Activated naive CD4-positive, alpha-beta T cell treated with Interleukin-2 at 50 U/mL for 16 hours (primary cell): ENCODE measurements at places on chromosomes 11 and 22.

DNA sequence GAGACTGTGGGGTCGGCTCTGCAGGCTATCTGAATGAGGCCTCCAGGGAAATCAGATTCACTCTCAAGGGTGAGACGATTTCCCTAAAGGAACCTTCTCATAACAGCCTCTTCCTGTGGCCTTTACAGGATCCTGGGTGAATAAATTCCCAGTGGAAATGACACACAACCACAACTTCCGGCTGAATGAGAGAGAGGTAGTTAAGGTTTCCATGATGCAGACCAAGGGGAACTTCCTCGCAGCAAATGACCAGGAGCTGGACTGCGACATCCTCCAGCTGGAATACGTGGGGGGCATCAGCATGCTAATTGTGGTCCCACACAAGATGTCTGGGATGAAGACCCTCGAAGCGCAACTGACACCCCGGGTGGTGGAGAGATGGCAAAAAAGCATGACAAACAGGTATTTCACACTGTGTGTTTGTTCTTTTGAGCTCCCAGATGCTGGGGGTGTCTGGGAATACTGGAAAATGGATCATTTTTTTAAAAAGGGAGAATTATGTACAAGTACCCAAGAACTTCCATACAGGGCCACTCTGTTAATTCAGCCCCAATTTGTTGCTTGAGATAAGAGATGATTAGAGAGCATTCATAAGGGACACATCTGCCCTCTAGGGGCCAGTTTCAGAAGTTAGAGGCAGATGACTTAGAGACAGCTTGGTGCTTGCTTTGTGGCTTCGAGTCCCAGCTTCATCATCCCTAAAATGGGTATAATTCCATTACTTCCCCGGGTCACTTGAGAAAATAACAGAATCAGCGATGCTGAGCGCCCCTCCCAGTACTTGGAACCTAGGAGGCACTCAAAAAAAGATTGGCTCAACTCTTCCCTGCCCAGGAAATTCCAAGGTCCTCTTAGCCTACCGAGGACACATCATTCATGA is 10.2 kb downstream of the SERPIND1 start:
- peak; percentile 40 for DNase-seq

- no peak for DNase-seq
Observed at GRCh38 chr11:100981196-100981824, 148.3 kb downstream of the PGR start.

DNA sequence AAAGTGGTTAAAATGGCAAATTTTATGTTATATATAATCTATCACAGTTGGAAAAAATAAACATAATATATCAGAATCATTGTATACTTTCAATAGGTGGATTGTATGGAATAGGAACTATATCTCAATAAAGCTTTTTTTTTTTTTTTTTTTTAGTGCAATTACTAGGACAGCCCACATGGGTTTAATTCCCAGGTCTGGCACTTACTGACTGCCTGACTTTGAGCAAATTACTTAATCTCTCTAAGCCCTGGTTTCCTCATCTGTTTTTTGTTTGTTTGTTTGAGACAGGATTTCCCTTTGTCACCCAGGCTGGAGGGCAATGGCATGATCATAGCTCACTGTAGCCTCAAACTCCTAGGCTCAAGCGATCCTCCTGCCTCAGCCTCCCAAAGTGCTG is 26.1 kb upstream of the BAIAP2L2 start:
- no peak for DNase-seq

- no peak for DNase-seq
Observed at GRCh38 chr11:101867951-101868350, 46.9 kb upstream of the CEP126 start.

DNA sequence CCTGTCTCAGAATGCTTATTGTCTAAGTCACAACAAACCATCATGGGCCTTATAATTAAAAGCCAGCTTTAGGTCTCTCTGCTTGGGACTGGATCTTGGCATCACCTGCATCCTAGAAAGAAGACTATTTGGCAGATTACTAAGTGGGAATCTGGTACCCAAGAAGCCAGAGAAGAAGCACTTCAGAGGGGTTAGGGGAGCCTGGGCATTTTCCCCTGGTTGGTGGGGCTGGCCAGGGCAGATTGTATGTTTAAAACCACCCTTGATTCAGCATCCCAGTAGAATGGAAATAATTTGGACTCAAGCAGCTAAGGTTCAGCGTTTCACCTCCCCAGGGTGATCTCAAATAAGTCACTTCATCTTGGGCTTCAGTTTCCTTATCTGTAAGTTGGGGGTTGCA is 193.7 kb downstream of the MIAT start:
- DNase-seq = no peak

- DNase-seq = no peak
Observed at GRCh38 chr11:66112601-66113499, 42.8 kb downstream of the PACS1 start.

DNA sequence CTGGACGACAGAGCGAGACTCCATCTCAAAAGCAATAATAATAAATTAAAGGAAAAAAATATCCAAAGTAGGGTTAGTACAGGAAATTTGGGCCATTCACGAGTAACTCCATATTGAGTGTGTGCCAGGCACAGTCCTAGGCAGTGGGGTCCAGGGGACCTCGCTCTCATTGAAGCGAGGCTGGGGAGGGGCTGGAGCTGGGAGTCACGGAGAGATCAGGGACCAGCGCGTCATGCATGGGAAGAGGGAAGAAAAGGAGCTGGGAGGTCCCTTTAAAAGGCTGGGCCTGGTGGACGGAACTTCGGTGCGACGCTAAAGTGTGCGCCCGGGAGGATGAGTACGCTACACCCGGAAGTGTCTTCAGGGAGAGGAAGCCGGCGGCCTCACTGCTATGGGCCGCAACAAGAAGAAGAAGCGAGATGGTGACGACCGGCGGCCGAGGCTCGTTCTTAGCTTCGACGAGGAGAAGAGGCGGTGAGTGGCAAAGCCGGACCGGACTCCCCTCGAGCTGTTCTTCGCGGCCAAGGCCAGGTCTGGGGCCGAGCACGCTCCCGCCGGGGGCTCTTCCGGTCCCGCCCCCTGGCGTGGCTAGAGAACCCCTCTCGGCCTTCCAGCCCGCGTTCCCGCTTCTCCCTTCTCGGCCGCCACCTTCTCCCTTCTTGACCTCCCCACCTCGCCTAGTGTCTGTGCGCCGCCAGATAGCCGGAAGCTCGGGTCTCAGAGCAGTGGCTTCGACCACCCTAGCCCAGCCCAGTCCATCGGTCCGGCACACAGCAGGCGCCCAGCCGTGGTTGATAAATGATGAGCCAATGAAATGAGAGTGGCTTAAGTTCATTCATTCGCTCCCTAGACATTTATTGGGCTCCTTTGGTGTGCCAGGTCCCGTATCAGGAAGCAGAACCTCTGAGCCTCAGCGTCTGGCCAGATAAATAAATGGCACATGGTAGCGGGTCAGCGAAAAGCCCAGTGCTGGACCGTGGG is at the start of gene NOL12:
NOL12 (plus strand) TSS at position 342 of the 981 bp plus-strand sequence; CDS start at position 392, 50 bp downstream.
- DNase-seq = peak; percentile 83

DNA sequence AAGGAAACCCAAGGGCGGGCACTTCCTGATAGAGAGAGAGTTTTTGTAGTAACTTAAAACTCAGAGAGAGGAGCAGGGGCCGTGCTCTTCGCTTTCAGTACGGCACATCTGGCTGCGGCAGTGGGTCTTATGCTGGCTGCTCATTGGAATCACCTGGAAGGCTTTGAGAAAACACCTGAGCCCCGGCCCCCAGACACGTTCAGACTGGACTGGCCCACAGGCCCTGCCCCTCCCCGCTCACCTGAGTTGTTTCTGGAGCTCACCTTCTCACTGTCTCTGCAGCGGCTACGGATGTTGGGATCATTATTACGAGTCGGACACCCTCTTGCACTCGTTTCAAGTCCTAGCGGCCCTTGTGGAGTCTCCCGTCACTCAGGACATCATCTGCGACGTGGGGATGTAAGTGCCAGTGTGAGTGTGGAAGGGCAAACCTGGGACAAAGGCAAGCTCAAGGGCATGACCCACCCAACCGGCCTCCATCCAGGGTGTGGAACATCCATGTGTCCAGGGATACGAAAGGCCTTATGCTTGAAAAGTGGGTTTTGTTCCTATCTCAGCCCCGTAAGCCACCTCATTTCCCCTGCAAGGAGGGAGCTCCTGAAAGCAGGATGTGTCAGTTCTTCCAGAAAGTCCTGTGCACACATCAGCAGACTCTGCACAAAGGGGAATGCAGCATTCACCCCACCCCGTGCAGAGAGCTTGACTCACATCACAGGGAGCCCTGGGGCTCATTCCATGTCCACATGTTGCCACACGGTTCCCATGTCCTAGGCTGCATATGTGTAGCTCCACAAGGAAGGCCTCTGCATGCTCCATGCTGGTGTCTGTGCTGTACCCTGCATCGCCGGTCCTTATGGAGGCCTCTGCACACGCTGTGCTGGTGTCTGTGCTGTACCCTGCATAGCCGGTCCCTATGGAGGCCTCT is 5.4 kb downstream of the NADSYN1 start:
- DNase-seq = no peak

DNA sequence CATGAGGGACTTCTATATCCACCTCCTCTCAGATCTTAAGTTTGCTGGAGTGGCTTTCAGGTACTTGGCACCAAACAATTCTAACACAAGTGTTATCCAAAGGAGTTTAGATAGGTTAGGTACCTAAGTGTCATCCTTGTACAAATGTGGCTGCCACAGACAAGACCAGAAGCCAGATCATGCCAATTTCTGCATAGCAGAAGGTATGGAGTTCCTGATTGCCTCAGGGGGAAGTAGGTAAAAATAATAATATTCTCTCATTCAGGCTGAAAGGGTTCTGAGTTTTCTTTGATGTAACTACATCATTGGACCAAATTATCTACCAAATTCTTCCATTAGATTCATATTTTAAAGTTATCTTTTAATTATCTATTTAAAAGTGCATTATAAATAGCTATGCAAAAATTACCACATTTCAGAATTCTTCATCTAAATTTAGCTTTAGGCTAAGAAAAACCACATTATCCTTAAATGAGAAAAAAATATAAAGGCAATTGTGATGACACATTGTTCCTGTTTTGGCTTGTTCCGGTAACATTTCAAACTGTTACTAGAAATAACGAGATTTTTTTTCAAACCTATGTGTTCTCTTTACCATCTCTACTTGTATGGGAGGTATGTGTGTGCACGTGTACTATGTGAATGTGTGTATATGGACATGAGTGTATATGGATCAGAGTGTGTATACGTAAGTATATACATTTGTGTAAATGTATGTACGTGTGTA is 66.2 kb upstream of the POU2AF2 start:
- no peak for DNase-seq

DNA sequence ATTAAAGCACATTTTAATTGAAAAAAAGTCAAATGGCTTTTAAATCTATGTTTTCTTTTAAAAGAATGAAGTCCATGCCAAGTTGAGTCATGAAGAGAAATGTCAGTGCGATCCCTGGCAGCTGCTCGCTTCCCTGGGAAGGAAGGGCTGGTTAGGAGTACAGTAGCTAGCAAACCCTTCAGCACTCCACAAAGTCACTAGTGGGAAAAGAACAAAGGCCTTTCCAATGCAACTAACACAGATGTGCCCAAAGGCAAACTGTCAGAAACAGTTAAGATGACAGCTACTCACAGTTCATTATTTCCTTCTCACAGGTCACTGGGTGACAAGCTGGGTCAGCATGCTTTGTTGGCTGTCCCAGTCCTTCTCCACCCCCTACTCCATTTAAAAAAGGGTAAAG is 308.7 kb downstream of the DCDC1 start:
- DNase-seq = no peak

GRCh38 chr22:36682811-36683210 is 20.7 kb downstream of the CACNG2 start:
- DNase-seq = no peak

- DNase-seq = no peak
Observed at GRCh38 chr11:9073466-9074225, 17.8 kb downstream of the SCUBE2 start.

DNA sequence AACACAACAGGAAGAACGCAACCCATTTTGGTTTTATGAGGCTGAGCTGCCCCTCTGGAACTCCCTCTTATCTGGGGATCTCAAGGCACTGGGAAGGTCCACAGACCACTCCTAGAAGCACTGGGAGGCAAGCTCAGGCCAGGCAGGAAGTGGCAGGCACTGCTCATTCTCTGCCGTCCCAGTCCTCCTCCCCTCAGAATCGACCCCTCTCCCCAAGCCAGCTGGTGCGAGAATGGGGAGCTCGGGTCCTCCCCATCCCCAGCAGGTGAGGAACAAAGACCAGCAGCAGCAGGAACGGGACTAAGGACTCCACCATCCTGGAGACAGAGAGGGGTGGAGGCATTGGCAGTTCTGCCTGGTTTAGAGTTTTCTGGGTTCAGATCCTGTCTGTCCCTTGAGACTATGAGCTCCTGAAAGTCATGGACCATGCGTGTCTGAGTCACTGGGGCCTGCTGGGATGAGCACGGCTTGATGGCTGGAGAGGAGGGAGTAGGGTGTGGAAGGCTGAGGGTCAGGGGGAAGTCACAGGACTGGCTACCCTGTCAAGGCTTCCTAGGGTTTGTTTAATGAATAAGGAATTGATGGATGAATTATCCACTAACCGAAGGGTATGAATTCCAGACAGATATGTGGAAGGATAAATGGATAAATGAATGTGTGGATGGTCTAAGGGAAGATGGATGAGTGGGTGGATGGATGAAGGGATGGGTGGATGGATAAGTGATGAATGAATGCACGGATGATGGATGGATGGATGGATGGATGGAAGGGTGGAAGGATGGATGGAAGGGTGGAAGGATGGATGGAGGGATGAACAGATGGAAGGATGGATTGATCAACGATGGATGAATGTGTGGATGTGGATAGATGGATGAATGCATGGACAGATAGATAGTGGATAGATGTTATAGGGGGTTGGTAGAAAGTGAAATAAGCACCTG is 6.4 kb downstream of the MYEOV start:
- no peak for DNase-seq

DNA sequence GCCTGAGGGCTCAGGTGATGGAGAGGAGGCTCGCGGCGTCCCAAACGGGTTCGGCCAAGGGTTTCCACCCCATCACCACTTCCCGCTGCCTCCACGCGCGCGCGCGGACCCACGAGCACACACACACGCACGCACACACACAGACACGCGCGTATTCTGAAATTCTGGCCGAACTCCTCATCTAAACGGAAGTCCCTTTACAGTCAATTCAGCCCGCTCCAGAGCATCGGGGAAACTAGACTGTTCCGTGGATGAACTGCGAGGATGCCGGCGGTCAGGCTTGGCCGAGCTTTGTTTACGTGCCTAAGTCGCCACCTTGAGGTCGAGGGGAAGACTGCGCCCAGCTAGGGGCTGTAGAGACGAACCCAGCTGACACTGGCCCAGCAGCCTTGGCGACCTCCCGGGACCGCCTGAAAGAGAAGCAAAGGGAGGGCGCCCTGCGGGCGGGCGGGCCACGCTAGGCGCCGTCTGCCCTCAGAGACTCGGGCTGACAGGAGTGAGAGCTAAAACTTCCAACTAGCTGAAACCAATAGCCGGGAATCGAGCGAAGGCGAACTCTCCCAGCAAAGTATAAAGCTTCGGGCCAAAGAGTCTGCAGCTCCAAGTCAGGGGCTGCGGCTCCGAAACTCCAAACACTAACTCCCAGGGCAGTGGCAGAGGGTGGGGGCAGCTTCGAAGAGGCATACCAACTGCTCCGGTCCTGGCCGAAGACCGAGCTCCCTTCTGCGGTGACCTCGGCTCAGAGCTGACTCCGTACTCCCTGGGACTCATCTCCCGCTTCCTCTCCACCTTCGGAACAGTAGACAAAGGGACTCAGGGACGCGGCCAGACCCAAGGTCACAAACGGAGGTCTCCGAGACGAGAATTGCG is 124.7 kb upstream of the C11orf58 start:
- peak; percentile 69 for DNase-seq
